ENCODE measurements at places on chromosomes 2 and 18.
A peak's percentile ranks its signal among the peaks of the same experiment; 100 is the strongest.

DNA sequence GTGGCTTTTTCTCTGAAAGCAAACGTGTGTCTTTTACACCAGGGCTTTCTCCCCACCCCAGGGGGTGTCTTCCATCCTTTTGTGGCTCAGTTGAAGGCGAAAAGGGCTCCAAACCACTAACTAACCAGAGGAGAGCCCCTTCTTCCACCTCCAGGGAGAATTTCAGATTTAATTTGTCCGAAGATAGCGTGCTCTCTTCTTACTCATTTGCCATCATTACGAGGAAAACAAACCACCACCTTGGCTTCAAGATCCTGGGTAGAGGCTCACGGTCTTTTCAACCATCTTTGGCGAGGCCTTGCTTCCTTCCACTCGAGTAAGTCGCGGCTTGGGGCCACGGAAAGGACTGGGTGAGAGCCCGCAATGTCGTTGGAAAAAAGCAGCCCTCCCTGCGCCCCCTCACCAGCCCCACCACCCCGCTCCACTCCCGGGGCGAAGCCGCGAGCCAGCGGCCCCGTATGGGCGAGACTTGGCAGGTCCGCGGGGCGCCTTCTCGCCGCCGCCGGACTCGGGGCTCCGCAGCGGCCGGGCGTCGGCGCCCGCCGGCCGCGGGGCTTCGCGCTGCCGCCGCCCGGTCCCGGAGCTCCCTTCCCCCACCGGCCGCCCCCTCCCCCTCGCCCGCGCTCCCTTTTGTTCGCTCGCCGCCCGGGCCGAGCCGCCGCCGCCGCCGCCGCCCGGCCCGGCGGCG is 1.7 kb upstream of the ZNF532 start:
- DNase-seq = no peak

GRCh38 chr18:25350489-25351251 is 1.3 kb downstream of the ZNF521 start:
- DNase-seq = peak; percentile 12

DNA sequence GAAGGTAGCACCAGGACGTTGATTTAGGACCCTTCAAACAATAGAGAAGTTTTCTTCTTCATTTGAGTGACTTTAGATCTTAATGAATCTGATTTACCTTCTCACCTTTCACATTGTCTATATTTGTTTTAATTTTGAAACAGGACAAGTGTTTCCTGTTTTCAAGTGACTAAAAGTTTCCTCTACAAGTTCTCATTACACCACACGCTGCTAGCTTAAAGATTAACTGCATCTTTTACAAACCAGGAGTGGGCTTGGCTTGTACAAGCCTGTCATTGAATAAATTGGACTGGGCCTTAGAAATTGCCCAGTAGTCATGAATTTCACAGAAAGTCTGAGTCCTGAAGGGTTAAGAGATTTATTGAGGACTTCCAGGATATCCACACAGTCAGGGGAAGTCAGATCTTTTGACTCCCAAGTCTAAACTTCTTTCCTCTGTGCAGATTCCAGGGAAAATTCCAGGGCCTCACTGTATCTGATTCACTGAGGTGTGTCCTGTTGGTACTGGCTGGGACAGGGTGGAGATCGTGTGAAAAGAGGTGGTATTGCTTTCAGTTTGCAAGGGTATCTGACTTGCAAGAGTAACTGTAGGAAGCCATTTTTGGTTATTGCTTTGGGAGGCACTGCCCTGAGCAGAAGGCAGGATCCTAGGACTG is 3.4 kb downstream of the SGPP2 start:
- DNase-seq = no peak

DNA sequence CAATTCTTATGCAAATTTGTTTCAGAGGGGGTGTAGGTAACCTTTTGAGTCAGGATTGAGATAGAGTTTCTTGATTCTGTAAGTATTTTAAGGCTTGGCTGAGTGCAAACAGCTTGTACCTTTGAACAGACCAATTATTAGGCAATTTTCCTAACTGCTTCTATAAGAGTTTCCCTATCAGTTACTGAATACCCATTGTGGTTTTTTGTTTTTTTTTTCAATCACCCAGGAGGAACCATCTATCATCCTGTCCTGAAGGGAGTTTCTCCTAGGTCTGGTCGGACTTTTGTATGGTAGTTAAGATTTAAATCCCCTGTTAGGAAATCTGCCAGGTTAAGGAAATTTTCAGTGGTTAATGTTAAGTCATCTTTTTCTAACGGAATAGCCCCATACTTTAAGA is 319.4 kb upstream of the SLC39A10 start:
- no peak for DNase-seq

DNA sequence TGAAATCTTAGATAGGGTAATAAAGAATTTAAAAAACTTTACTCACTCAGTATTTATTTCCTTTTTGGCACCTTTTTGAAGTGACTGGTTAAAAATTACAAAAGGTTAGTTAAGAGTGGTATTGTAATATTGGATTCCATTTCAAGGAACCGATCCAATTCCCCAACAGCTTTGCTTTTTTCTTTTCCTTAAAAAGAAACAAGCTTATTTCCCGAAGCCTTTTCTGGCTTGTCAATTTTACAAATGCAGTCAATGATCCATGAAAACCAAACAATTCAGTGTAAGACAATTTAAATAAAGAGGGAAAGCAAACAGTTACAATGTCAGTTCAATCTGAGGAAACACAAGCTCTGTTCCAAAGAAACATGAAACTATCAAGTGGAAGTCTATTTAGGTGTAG is 200.2 kb downstream of the RIT2 start:
- no peak for DNase-seq

DNA sequence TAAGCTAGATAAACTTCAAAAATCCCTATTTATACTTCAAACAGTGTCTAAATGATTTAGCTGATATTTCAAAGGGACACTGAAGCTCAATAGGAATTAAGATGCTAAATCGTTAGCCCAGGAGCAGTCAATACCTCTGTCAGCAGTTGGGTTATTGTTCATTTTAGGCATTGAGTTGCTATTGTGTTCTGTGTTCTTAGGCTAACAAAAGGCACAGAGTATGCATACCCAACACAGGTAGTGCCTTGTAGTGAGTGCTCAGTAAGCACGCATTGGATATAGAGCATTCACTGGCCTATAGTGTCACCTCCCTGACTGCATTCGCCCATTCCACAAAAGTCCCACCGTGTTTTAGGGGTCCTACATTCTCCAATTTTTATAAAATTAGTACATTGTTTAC is 152.3 kb downstream of the PIK3C3 start:
- no peak for DNase-seq

GRCh38 chr2:16763056-16763455 is 97.4 kb upstream of the CYRIA start:
- DNase-seq = no peak

GRCh38 chr2:21072477-21073242 is 28.8 kb upstream of the APOB start:
- no peak for DNase-seq
